ENCODE measurements at places on chromosomes 7 and 10.

- DNase-seq, result peak; percentile 89
Measured at GRCh38 chr7:102891693-102892261, 21.0 kb upstream of the LRRC17 start.

- DNase-seq, result no peak
Measured at GRCh38 chr7:108020585-108020984, 17.6 kb upstream of the LAMB1 start.

DNA sequence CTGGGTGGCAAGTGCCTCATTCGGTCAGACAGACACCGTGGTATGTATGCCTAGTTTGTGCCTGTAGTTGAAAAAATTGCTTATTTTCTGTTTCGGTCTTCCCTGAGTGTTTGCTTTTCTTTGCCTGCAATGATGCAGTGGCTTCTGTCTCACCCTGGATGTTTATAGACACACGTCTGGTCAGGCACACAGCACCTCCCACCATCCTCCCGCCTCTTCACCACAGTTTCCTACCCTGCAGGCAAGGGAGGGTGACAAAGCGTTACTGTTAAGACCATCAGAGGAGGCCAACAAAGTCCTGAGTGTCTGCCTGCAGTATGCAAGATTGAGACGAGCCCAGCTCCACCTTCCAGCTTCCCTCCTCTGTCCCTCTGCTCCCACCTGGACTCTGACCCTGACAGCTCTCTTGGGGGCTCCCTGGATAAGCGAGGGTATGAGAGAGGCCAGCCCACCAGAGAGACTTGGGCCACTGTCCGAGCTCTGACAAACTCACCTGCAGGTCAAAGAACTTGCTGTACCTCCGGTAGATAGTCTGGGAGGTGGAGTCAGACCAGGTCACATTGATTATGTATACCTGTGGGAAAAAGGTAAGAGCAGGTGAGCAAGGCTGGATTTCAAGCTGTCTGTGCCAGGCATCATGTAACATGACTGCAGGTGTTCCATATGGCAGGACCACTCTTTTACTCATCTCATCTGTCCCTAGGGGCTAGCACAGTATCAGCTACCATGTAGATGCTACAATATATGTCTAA, 54.4 kb downstream of the SH3PXD2A start:
- no peak for DNase-seq

- no peak for DNase-seq
Measured at GRCh38 chr7:452791-453455, 66.7 kb downstream of the PDGFA start.

DNA sequence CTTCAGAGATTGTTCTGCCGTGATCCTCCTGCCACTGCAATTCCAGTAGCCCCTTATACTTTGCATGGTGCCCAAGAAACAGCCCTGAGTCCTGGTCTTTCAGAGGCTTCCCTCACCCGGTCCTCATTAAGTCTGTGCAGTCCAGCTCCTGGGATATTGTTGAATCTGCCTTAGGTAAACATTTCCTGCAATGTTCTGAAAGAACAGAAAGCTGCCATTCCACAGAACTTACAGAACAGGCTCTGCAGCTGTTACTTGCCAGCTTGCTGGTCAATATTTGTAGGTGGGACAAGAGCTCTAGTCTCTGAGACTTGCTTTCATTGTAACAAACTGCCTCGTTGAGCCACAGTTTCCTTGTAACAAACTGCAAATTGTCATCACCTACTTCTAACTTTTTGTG, 115.0 kb upstream of the KIF5B start:
- no peak for DNase-seq

GRCh38 chr10:63573068-63573697, 52.0 kb downstream of the REEP3 start:
- peak; percentile 86 for DNase-seq

GRCh38 chr7:130821864-130822263, 87.9 kb upstream of the KLF14 start:
- no peak for DNase-seq

- peak; percentile 32 for DNase-seq
Measured at GRCh38 chr10:51162002-51162401, 87.7 kb downstream of the PRKG1 start.

DNA sequence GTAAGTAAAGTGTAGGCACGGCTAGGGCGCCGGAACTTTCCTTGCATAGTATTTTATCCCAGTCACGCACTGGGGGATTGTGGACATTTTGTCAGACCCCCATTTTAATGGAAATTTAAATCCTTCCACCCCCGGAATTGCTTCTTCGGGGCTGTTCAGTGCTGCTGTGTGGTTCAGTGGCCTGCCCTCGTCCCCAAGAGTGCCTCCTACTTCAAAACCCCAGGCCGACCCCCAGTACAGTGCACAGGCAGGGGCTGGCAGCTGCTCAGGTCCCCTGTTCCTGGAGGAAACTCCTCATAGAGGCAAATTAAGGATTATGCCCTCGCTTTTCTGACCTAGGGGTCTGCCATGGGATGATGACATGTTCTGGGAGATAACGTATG, 94.5 kb downstream of the PTPRE start:
- no peak for DNase-seq

- no peak for DNase-seq
Measured at GRCh38 chr7:101968720-101969466, 151.5 kb downstream of the CUX1 start.

DNA sequence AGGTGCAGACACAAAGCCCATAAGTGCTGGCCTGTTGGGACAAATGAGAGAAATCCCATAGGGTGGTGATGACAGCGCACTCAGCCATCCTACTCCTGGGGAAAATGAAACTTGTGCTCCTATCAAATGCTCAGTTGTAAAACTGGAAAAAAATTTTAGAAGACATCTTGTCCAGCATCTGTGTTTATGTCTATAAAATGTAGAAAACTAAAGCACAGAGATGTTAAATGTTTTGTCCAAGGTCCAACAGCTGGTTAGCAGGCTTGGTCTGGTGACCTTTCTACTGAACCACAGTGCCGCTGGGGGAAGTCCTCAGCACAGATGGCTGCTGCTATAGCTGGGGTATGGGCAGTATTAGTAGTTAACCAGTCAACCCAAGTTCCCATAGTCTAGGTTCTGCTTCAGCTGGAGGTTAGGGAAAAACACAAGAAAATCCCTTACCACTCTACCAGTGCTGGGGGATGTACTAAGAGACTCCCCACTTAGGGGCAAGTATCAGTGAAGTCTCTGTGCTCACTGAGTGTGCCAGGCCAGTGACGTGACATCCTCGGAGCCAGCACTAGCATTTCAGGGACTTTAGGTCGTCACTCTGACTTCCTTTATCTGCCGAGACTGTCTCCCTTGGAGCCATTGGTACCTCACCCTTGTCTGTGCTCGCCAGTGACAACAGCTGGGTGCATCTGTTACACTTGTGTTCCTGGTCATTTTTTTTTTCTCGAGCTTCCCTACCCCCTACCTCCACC, 1.9 kb downstream of the TSPAN33 start:
- DNase-seq, result peak; percentile 41

DNA sequence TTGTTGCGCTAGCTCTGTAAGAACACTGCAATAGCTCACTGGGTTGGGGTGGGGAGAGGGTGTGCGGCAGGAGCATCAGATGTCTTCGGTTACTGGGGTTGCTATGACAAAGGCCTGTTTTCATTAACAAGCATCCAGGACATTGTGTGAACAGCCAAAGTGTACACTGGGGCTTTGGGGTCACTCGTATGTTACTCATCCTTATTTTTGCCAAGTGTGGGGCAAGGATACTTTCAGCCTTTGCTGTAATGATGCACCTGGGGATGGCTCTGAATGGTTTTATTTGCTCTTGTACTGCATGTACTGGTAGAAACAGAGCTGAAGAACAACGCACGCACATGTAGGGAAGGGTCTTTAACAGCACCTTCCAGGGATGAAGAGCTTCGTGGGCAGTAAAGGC, 73.0 kb upstream of the AFAP1L2 start:
- peak; percentile 96 for DNase-seq

- DNase-seq, result no peak
Measured at GRCh38 chr10:48366261-48366660, 59.8 kb downstream of the MAPK8 start.

- DNase-seq, result peak; percentile 90
Measured at GRCh38 chr7:142459551-142459963, 201.7 kb upstream of the PRSS58 start.

DNA sequence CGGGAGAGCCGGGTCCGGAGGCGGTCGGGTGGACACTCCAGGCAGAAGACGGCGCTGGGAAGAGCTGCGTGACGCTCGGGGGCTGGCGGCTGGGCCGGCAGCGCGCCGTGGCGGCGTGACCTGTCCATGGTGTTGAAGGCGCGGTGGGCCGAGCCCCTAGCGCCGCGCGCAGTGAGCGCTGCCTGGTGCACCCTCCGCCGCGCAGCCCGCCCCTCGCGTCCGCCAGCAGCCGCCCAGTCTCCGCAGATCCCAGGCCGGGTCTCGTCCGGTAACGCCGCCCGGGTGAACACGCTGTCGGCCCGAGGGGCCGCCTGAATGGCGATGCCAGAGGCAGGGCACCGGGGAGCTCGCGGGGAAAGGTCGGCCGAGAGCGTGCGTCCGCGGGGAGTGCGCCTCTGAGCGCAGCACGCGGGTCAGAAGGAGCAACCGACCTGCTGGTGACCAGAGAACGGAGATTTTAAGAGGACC, 657 bp upstream of the TMEM178B start:
- peak; percentile 56 for DNase-seq

GRCh38 chr7:10677211-10677610, 296.5 kb upstream of the PHF14 start:
- DNase-seq, result no peak

DNA sequence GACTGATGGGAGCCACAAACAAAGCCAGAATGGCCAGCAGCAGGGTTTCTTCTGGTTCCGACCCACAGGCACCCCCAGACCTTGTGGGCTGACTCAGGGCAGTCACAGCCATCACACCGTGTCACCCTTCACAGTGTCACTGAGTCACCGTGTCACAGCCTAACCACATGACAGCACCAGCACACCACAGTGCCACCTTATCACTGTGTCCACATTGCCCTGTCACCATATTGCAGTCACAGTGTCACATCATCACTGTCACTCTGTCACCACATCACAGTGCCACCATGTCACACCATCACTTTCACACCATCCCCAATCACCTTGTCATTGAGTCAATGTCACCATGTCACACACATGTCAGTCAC, 77.0 kb downstream of the OAT start:
- no peak for DNase-seq

GRCh38 chr10:109902992-109903947, 20.0 kb downstream of the XPNPEP1 start:
- peak; percentile 66 for DNase-seq

All from muscle of leg (tissue), 16 donors.